Skin of body (tissue), 3 donors: ENCODE measurements at places on chromosomes 7 and 10.

DNA sequence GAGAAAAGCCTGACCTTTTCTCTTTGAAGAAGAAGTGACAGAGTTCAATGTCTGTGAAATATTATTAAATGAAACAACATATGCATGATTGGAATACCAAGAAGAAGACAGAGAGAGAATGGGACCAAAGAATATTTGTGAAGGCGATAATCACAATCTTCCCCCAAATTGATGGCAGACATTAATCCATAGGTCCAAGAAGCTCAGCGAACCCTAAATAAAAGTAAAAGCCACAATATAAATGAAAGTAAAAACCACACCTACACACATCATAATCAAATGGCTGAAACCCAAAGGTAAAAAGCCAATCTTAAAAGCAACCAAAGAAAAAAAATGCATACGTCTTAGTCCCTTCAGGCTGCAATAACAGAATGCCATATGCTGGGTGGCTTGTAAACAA is 84.0 kb downstream of the ODAD2 start:
- DNase-seq: no peak

GRCh38 chr7:10740805-10741204 is 232.9 kb upstream of the PHF14 start:
- DNase-seq: no peak

DNA sequence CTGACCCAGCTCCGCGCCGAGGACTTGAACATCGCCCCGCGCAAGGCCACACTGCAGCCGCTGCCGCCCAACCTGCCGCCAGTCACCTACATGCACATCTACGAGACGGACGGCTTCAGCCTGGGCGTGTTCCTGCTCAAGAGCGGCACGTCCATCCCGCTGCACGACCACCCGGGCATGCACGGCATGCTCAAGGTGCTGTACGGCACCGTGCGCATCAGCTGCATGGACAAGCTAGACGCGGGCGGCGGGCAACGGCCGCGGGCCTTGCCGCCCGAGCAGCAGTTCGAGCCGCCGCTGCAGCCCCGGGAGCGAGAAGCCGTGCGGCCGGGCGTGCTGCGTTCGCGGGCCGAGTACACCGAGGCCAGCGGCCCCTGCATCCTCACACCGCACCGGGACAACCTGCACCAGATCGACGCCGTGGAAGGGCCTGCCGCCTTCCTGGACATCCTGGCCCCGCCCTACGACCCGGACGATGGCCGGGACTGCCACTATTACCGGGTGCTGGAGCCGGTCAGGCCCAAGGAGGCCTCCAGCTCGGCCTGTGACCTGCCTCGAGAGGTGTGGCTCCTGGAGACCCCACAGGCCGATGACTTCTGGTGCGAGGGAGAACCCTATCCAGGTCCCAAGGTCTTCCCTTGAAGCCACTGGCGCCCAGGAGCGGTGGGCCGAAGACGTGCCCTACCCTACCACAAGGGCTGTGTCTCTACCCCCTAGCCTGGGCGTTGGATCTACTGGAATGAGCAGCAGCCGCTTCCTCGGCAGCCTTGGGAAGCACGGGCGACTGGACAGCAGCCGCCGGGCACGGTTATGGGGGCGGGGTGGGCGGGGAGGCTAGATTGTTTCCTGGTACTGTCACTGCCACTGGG is 945 bp downstream of the ADO start:
- no peak for DNase-seq

DNA sequence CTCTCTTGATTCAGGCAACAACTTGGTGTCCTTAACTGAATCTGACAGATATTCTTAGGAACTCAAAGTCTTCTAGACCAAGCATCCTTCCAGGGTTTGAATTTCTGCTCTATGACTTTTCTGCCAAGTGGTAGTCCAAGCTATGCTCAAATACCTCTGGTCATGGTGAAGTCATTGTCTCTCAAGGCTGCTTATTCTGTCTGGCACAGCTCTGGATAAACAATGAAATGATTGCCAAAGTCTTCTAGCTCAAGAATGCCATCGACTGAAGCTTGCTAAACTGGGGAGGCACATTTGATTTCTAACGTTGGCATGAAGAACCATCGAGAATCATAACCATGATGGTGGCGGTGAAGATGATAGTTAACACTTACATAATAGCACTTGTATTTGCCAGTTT is 116.2 kb upstream of the MKX start:
- DNase-seq: no peak

GRCh38 chr10:99917963-99918825 is 91.6 kb downstream of the DNMBP start:
- DNase-seq: peak; percentile 51

- DNase-seq: no peak
Observed at GRCh38 chr10:3336673-3337293, 164.2 kb upstream of the PITRM1 start.

DNA sequence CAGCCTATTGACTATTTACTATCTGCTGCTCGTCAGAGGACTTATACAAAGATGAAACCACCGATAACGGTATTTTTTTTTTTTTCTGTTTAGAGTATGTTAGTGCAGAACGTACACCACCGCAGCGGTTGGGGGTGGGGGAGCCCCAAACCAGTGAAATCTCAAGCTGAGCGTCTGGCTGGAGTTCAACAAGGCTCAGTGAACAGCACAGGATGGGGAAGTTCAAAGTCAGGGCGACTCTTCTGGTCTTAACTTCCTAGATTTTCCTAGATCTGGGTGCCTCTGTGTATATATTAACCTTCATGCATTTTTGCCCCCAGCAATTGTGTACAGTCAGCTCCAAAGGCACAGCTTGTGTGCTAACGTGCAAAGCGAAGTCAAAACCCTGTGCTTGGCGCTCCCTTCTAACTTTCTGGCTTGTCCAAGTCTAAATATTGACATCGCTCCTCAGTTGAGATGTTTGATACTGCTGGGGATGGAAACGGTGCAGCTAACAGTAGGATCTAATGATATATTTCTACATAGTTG is 1.1 kb downstream of the RHOBTB1 start:
- DNase-seq: peak; percentile 49

- DNase-seq: no peak
Observed at GRCh38 chr7:135414850-135415439, 95.0 kb downstream of the CNOT4 start.

GRCh38 chr10:31384589-31384949 is 65.6 kb downstream of the ZEB1 start:
- DNase-seq: no peak

DNA sequence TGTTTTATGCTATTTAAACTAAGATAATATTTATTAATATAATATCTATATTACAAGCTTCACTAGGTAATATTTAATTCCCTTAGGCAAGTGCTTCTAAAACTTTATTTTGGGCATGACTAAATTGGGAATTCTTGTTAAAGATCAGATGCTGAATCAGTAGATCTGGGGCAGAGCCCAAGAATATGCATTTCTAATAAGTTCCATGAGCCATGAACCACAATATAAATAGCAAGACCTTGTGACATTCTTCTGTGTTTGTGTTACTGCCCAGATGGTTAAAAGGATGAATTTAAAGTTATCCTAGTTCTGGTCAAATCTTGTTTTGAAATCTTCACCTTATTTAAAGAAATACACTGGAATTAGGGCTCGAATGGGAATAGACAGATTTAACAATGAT is 258.4 kb upstream of the CACNA2D1 start:
- DNase-seq: no peak

DNA sequence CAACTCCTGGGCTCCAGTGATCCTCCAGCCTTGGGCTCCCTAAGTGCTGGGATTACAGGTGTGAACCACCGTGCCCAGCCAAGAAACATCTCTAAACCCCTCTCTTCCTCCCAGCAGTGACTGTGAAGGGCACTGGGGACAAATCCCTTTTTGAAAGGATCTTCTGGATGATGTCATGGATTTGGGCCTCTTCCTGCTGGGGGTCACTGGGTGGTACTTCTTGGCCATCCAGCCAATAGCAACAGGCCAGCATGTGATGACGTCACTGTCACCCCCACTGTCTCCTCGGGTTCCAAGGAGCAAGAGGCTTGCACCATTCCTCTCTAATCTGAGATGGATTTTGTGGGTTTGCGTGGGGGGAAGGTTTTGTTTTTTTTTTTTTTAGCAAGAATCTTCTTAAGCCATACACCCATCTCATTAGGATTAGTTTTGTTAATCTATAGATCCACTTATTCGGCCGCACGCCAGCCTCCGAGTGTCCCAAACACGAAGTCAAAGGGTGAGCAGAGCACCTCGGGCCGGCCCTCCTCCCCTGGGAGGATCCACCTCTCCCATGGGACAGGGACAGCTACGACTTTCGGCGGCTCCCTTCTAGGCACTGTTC is 29.4 kb upstream of the TNRC18 start:
- no peak for DNase-seq

DNA sequence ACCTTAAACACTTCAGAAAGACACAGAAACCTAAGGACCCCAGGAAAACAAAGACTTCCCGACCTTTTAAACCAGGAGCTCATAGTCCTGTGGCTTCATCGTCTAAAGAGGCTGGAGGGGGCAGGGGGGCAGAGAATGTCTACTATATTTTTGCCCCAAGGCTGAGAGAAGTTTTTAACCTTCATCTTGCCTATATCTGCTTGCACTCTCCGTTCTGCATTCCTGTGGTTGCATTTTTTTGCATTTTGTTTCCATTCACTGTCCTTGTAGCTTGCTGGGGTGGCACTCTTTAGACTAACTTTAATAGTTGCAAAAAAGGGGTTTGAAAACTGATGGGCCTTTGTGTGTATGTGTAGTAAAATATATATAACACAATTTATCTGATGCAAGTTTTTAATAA is 23.7 kb downstream of the PRKAR2B start:
- no peak for DNase-seq

GRCh38 chr10:102553771-102554170 is 50.0 kb downstream of the SUFU start:
- DNase-seq: no peak

DNA sequence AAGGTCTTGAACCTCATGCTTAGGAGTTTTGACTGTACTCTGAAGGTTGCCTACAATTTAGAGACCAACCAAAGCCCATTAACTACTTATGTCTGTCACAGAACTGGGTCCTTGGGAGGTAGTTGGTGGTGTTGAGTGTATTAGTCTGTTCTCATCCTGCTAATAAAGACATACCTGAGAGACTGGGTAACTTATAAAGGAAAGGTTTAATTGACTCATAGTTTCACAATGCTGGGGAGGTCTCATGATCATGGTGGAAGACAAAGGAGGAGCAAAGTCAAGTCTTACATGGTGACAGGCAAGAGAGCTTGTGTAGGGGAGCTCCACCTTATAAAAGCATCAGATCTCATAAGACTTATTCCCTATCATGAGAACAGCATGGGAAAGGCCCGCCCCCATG is 319.6 kb upstream of the ZMIZ1 start:
- no peak for DNase-seq

- no peak for DNase-seq
Observed at GRCh38 chr10:4020631-4021030, 235.6 kb upstream of the KLF6 start.

DNA sequence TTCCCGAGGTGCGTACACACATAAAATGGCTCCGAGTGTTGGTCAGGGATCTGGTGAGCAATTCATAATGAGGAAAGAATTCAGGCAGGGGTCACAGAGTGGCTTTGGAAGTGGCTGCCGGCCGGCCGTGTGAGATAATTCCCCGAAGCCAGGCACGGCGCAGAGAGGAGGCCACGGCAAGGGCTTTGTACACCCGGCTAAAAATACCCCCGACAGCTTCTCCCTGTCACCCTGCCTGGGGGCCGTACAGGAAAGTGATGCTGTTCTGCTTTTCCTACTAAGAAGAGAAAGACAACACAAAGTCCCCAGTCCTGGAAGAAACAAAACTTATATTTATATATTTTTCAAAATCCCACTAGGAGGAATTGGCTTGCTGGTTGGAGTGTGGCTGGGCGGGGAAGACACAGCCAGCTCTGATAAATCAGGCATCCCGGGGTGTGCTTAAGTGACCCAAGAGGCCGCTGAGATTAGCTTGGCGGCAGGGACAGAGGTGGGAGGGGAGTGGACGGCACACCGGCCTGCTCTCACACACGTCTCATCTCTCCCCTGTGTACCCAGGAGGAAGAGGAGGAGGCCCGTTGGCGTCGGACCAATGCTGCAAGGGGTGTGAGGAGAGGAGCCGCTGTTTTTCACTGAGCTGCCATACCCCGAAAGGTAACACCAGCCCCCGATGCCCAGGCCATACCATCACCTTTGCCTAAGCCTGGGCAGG is 70.5 kb downstream of the ZMIZ1 start:
- no peak for DNase-seq

DNA sequence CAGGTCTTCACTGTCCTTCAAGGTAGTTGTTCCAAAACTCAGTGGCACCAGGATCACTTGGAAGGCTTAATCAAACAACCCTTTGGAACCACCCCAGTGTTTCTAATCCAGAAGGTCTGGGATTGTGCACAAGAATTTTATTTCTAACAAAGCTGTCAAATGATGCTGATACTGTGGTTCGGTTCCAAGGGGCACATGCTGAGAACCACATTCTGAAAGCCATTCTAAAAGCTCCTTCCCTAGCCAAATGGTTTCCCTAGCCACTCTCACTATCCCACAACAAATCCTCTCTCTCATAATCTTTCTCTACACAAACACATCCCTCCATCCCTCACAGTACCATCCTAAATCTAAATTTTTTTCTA is 52.1 kb downstream of the MACC1 start:
- DNase-seq: no peak

GRCh38 chr10:88291289-88292184 is 291.6 kb downstream of the RNLS start:
- DNase-seq: no peak

DNA sequence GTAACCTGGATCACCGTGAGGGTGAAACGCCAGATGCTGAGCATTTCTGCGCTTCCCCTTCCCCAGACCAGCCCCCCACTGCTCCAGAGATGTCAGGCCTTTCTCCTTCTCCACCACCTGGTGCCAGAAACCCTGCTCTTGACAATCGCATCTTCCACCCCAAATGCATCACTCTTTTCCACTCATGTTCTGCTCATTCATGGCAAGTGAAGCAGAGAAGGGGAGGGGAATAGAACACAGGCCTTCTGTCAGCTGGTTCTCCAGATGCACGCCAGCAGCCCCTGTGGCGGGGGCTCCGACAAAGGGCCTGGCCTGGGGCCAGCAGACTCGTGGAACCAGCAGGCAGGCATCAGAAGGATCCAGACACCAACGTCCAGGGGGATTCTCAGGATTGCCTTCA is 68.5 kb upstream of the SVIL start:
- DNase-seq: peak; percentile 21
